ENCODE measurements at places on chromosomes 3 and 15. TPM values are rescaled to one million over a fixed set of nuclear protein-coding genes. Genes with fewer than 3 reads are reported as not detected.

SLITRK3 gene
- total RNA-seq, result not detected

GREM1 gene
- total RNA-seq, result 36.3 TPM

GRCh38 chr3:107217172-107217571 is 160.1 kb upstream of the CCDC54 start:
- DNase-seq, result peak; percentile 83

DNA sequence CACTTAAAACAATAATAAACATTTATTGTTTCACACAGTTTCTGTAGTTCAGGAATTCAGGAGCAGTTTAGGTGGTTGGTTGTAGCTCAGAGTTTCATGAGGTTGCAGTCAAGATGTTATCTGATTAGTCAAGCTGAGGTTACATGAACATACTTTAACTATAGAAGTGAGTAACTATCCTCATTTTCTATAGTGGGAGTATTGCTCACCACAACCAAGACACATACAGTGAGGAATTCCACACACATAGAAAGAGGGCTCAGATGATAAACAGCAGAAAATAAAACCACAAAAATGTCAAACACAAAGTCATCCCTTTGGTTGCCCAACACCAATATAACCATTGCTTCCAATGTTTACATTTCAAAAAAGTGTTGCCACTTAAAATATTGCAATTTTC is 13.6 kb downstream of the SCN11A start:
- no peak for DNase-seq

Measured in SJCRH30 (cell line).